Glomerular endothelial cell (primary cell): ENCODE measurements at places on chromosomes 3 and 15. TPM values are rescaled to one million over a fixed set of nuclear protein-coding genes. Genes with fewer than 3 reads are reported as not detected.

DNA sequence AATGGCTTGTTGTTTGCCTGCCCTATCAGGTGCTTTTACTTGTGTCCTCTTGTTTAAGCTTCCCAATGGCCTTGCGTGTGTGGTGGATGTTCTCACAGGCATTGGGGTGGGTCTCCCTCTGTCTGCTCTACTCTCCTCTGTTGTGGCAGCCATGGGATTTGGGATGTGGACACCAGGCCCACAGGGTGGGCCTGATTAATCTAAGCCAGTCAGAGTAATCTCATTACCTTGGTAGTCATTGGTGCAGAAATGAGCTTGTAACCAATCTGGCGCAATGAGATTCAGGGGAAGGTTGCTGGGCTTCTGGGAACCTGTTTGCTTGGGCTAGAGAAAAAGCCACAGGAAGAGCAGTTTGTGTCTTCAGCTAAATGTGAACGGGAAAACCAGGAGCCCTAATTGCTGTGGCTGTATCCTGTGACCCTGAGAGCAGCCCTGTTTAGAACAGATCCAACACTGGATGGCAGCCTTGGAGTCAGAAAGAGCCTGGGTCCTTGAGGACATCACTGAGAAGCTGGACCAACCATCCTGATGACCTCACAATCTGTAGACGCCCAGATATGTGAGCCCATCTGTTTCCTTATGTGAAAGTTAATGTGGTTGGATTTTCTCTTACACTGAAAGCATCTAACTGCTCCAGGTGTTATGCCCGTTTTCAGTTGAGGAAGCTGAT is 157.3 kb upstream of the UBE2E1 start:
- no peak for DNase-seq

GRCh38 chr3:4207672-4208071 is 95.5 kb upstream of the SETMAR start:
- no peak for DNase-seq

DNA sequence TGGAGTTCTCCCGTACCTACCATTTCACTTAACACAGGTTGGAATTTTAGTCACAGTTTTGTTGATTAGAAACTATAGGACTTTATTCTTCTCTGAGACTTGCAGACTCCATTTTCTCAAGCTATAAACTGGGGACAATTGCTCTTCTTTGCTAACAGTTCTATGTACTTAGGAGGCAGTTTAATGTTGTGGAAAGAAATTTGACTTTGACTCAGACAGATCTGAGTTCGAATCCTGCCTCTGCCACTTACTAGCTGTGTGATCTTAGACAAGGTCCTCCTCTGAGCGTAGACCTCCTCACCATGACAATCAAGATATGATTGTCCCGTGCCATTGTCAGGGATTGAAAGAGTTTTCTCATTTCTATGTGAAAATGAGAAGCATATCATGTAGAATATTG is 196.4 kb upstream of the HES1 start:
- DNase-seq = no peak

DNA sequence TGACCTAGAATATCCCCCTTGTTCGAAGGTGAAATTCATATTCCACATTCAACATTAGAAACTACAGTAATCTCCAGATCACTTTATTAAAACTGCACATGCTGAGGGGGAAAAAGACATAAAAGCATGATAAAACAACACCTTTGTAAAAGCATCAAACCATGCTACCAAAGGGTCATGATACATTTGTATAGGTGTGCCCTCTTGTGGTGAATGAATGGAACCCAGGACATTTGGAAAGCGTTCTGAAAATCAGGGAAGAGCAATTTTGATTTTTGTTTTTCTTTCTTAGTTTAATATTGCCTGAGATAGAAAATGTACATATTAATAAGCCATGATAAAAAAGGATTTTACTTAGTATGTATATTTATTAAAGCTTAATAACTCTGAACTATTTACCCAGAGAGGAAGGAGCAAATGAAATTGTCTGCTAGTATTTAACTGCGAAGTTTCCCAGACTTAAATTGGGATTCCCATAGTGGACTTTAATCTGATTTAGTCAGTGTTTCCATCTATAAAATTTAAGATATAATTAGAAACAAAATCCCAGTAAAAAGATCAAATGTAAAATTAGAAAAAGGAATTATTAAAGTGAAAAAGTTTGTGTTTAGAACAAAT is 105.8 kb upstream of the ARL6 start:
- peak; percentile 2 for DNase-seq

DNA sequence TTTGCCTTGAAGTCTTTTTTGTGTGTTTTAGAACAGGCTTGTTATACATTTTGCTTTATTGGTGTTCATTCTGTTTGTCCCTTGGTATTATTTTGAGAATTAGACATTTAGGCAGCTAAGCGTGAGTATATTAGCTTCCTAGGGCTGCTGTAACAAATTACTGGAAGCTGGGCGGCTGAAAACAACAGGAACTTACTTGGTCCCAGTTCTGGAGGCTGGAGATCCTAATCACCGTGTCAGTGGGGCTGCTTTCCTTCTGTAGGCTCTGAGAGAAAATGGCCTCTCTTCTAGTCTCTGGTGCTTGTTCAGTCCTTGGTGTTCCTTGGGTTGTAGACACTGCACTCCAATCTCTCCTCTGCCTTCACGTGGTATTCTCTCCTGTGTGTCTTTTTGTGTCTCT is 142.3 kb downstream of the KLHL25 start:
- DNase-seq = no peak

- DNase-seq = no peak
Observed at GRCh38 chr3:48930590-48930989, 11.9 kb downstream of the ARIH2 start.

- no peak for DNase-seq
Observed at GRCh38 chr3:72137865-72138861, 353.2 kb upstream of the PROK2 start.

GRCh38 chr3:171347301-171348039 is 112.7 kb downstream of the TNIK start:
- DNase-seq = no peak

GRCh38 chr3:189909139-189909538 is 211.6 kb downstream of the P3H2 start:
- DNase-seq = no peak

DNA sequence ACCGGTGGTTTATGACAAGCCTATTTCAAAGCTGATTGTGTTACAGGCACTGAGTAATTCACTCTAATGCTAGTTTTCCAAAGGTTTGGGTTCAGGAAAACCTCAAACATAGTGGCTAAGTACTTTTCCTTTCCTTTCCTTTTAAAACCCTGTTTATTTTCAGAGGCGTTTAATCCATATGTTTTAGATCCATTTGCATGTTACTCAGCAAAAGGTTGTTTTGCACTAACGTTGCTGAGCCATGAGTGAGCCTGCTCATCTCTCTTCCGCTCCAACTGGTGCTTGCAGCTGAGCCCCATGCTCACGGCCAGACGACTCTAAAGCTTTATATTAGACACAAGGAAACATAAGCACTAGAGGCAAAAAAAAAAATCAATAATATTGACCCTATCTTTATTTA is 9.4 kb downstream of the CEMIP start:
- DNase-seq = no peak

GRCh38 chr3:128498127-128498626 is 5.2 kb upstream of the GATA2 start:
- DNase-seq = no peak

DNA sequence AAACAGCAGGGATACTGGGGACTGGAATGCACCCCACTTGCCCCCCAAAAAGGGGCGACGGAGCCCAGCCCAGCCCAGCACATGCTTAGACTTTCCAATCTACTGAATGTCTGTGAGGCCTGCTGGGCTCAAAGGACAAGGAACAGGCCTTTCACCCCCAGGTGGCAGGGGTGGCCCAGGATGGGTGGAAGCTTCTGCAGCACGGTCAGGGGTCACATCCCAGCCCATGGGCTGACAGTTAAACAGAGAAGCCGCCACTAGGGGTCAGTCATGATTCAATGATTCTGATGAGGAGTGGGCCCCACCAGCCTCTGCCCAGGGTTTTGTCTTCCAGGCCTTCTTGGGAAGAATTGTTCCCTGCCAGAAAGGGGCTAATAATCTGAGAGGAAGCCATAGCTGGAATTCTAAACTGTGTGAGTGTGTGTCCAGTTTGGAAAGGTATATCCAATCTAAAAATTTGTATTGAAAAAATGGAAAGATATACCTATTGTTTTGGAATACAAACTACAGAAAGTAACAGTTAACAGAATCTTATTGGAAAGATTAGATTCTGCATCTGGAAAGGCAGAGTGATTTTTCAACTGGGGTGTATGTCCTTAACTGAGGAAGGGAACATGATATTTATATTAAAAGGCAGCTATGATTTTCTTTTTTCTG is 2.2 kb downstream of the CHRNB4 start:
- DNase-seq = peak; percentile 14

ARNT2 gene
- 1.3 and 2.5 TPM in 2 replicates for total RNA-seq

ST8SIA2 gene
- 1.6 TPM in 1 of 2 replicates, not detected in the other for total RNA-seq

SAMMSON gene
- total RNA-seq = not detected in 2 replicates

HESX1 gene
- total RNA-seq = 0.58 and 1.0 TPM in 2 replicates

GOLGA8K gene
- total RNA-seq = 1.5 TPM in 1 of 2 replicates, not detected in the other

NTRK3 gene
- total RNA-seq = 0.41 TPM in 1 of 2 replicates, not detected in the other

CD47 gene
- 53.5 and 55.8 TPM in 2 replicates for total RNA-seq

TLR9 gene
- total RNA-seq = not detected in 2 replicates

RLBP1 gene
- not detected in 2 replicates for total RNA-seq

HEXA gene
- 171 and 194 TPM in 2 replicates for total RNA-seq

APPL1 gene
- 24.2 and 24.5 TPM in 2 replicates for total RNA-seq

LRRC31 gene
- not detected in 2 replicates for total RNA-seq
